Stimulated activated CD4-positive, alpha-beta T cell treated with anti-CD3 and anti-CD28 coated beads, Interleukin-15, amount 100 ng/mL, for 24 hours (primary cell): ENCODE measurements at places on chromosomes 1 and 21.

- DNase-seq: no peak
These were observed 42.5 kb downstream of the NEK2 start for GRCh38 chr1:211632808-211633523.

DNA sequence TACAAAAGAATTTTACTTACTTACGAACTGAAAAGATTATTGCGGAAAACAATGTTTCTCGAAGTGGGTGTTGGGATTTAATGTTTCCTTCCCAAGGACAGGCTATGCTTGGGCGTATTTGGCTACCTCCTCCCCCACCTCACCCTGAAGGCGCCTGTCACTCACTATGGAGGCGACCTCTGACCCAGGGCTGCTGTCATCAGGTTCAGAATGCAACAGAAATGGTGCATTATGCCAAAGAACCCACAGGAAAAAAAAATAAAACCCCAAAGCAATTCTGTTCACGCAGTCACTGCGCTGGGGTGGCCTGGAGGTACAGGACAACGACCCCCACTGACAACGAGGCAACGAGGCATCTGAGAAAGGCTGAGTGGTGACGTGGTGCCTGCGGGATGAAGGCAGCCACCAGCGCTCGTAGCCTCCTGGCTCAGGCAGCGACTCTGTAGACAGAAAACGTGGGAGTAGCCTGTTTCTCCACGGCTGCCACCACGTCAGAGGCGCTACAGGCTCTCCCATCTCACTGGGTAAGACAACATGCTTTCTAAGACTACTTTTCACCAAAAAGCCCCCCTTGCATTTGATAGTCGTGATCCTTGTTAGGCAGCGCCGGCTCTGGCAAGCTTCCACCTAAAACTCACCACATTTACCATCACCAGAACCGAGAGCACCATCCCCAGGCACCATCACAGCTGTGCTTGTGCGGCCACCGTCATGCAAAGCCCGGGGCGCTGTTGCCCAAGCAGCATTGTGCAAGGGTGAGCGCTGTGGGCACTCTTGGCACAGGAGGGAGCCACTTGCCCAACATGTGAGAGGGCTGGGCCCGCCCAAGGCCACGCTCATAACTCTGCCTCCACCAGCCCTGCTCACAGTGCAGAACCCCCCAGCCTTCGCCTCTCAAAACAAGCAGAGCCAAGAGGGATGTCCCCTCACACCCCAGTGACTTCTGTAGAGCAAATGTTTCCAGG, 14.3 kb downstream of the NADK start:
- DNase-seq: no peak

- DNase-seq: no peak
These were observed 31.5 kb upstream of the SLC6A9 start for GRCh38 chr1:44062656-44063179.

DNA sequence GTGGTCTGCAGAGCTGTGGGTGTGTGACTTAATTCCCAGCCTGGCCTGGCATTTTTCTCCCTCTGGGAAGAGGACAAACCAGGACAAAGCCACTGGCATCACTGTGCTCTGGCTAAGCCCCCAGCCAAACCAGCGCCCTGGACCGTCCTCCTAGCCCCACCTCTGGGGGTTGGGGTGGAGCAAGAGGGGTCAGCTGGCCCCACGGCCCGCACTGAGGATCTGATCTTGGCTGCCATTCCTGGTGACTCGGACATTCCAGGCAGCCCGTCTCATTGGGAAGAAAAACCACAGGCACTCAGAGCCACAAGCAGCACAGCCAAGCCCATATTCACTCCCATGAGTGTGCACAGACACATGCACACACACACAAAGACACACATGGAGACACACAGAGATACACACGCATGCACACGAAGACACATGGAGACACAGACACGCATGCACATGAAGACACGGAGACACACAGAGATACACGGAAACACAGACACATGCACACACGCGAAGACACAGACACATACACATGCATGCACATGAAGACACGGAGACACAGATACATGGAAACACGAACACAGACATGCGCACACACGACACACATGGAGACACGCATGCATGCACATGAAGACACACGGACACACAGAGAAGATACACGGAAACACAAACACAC, 2.3 kb upstream of the MXRA8 start:
- no peak for DNase-seq

DNA sequence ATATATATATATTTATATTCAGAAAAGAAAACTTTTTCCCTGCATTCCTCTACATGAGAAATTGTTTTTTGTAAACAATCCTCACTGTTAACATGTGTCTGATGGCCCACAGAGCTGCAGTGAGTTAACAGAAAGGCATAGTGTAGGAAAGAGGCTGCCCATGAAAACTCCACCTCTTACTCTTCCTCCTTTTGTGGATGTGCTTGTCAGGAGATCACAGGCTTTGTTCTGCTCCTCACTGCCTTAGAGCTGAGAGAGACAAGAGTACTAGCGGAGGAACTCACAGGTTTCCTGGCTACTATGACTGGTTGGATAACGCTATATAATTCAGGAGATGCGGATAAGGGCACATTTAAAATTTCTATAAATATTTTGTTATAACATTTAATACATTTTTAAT, 200.6 kb downstream of the BRINP3 start:
- no peak for DNase-seq

GRCh38 chr1:203080456-203080855, 5.4 kb downstream of the MYOG start:
- no peak for DNase-seq

GRCh38 chr1:86175756-86176155, 19.2 kb upstream of the COL24A1 start:
- no peak for DNase-seq

- DNase-seq: peak; percentile 66
These were observed 6.4 kb downstream of the ADARB1 start for GRCh38 chr21:45080639-45081414.

- DNase-seq: no peak
These were observed 90.7 kb downstream of the TENT5C start for GRCh38 chr1:117696561-117696960.

- DNase-seq: no peak
These were observed 569.0 kb downstream of the SMYD3 start for GRCh38 chr1:245938046-245938435.

DNA sequence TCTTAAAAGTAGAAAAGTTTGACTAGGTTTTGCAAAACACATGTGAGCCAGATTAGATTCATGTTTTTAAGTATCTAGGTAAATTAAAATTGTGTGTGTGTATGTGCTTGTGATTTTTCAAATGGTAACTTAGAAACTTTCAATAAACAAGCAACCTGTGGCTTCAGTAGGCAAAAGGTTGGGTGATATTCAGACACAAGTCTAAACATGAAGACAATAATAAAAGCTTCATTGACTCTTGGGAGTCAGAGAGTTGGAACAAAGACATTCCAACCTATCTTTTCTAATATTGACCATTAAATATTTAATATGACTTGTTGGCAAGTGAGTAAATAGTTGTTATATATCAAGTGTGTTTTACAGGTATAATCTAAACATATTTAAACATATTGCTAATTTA, 1049.6 kb upstream of the ADGRL4 start:
- DNase-seq: no peak

- DNase-seq: no peak
These were observed 299.7 kb downstream of the HMCN1 start for GRCh38 chr1:186033847-186034271.

GRCh38 chr21:35603494-35603893, 456.8 kb downstream of the SETD4 start:
- no peak for DNase-seq

DNA sequence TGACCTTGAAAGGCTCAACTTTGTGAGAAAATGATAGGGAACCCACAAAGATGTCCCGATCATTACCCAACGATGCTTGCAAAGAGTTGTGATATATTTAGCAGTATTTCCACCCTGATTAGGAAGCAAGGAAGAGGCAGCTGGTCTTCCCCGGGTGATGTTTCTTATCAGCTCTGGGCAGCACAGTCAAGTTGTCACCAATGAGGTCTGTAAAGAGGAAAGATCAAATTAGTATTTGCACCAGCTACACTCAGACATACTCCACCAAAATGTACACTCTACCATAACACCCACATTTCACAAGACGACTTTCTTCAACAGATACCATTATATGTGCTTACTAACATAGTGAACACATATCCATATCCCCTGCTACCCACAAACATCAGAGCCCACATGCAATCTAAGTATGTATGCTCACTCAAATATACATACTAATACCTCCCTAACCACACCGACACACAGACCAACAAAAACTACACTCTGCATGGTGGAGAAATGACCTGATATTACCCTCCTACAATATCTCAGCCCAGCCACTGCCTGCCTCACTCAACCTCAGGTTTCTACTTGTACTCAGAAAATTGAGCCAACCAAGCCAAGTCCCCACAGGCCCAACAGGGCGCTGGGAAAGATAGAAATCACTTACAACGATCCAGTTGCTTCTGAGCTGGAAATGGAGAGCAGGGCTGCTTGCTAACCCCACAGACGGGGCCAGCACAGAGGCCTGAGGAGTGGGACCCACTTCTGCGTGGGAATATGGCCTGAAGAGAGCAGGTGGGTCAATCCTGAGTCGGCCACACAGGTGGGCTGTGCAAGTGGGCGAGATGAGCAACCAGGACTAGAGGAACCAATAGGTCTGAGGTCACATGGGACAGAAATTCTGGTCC, 4.6 kb upstream of the BTG2 start:
- no peak for DNase-seq

DNA sequence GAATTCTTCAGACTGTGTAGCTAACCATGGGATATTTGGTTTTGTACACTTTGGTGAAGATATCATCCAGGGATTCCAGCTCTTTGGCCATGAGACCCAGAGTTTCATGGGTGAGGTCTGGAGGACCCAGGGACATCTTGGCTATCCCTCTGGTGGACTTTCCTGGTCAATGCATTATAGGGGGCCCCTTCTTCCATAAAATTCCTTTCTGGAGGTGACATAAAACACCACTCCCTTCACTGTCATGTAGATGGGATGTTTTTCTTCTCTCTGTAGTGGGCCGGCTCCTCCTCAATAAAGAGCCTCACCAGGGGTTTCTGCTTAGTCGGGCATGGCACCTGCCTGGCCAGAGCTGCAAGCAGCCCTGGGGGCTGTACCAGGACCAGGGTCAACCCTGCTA, 2.2 kb downstream of the ATPAF1 start:
- no peak for DNase-seq

- DNase-seq: no peak
These were observed 99.7 kb upstream of the DYNLT5 start for GRCh38 chr1:66652556-66652955.

DNA sequence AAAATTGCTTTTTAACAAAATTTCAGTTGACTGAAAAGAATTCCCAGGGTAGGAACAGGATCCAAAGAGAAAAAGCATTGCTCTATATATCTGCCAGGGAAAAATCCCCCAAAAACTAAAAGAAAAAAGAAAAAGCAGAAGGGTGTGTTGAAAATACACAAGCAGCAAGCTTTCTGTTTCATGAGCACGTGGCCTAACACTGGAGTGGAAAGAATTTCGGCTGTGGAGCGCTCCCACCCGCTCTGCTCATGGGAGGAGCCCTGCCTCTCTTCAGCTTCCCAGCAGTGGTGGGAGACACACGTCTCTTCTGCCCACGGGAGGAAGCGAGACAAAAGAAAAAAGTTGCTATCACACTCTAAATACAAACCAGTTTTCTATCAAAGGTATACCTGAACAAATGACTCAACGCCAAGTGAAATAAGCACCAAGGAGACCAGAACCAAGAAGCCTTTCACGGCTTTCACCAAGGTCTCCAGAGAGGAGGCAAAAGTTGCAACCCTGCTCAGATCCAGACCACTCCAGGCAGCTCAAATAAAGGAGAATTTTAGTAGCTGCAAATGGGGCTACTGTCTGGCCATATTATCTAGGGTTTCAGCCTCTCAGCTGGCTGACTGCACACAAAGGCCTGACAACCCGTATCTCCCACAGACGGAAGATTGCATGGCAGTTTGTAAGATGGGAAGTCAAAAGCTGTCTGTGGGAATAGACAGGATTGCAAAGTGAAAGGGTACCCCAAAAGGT, 29.5 kb upstream of the ZNF496 start:
- peak; percentile 30 for DNase-seq

- no peak for DNase-seq
These were observed 2.2 kb downstream of the LAMC2 start for GRCh38 chr1:183188240-183188639.

DNA sequence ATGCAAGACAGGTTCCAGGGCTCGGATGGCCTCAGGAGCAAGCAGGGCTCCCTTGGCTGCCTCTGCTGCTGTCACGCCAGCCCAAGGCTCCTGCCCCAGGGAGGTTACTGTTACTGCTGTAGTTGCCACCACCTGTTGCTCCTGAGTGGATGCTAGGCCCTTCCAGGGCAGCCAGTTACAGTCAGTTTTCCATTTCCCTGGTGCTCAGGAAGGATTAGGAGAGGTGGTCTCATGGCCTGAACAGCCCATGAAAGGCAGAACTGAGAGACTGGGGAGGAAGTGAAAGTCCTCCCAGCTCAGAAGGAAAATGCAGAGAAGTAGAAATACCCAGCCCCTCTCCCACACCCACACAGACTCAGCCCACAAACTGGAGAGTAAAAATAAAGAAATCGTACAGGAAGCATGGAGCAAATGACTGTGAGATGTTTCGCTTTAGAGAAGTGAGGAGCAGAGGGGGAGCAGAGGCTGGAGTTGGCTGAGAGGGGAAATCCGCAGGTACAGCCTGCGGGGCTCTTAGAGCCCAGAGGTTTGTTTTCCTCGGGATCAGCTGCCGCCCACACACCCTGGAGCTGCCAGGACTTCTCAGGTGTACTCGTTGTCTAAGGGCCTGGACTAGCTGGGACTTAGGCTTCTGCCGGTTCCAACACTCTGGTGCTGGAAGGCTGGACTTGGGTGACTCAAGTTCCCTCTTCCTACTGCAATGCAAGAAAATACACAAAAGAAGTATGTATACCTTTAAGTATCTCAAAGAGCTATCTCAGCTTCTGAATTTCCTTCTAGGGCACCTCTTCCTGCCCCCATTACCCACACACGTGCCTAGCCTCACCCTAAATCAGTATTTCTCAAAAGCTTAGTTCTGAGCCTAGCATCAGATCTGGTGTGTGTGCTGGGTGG, 2.3 kb downstream of the IL6R start:
- peak; percentile 83 for DNase-seq

DNA sequence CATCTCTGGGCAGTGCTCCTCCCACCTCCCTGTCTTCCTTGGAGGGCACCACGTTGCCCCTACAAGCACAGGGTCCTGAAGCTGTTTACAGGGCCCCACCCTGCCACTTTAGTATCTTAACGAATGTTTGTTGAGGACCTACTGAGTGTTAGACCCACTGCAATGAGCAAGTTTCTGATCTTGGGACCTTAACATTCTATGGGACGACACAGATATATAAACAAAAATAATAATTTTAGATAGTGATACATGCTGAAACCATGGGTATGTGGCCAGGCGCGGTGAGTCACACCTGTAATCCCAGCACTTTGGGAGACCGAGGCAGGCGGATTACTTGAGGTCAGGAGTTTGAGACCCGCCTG, 10.1 kb downstream of the ENTREP3 start:
- no peak for DNase-seq

- DNase-seq: no peak
These were observed 96.3 kb downstream of the PLPP3 start for GRCh38 chr1:56483104-56483503.

- no peak for DNase-seq
These were observed 250.0 kb downstream of the CHRM3 start for GRCh38 chr1:239636347-239636746.

GRCh38 chr1:170274131-170274501, 128.4 kb downstream of the NTMT2 start:
- no peak for DNase-seq
